Fibroblast of skin of right quadriceps (primary cell): ENCODE measurements at places on chromosomes 12 and 14.

GRCh38 chr12:24902511-24903328, 46.2 kb downstream of the BCAT1 start:
- peak; percentile 56 for DNase-seq

- no peak for DNase-seq
These were observed 18.0 kb upstream of the CMKLR1 start for GRCh38 chr12:108356835-108357806.

- no peak for DNase-seq
These were observed 59.5 kb downstream of the DAAM1 start for GRCh38 chr14:59247801-59248584.

DNA sequence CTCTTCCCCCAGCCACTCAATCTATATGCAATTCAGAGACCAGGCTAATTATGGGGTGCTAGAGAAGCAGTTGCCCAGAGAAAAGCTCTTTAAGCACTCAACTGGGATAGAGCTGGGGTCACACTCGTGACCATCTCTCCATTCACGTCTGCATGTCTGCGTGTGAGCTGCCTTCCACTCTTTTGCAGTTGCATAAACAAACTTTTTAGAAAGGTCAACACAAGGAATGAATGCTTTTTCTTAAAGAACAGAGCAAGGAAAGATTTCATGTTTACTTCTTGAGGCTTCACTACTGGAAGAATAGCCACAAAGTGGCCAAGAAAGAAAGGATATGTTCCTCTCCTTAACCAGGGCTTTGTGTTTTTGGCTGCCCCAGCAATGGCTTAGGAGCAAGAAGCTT, 151.1 kb downstream of the SAMD4A start:
- no peak for DNase-seq

- DNase-seq = peak; percentile 47
These were observed 1.3 kb upstream of the RASSF3 start for GRCh38 chr12:64608901-64609535.

GRCh38 chr14:52923902-52924575, 26.8 kb downstream of the FERMT2 start:
- no peak for DNase-seq

DNA sequence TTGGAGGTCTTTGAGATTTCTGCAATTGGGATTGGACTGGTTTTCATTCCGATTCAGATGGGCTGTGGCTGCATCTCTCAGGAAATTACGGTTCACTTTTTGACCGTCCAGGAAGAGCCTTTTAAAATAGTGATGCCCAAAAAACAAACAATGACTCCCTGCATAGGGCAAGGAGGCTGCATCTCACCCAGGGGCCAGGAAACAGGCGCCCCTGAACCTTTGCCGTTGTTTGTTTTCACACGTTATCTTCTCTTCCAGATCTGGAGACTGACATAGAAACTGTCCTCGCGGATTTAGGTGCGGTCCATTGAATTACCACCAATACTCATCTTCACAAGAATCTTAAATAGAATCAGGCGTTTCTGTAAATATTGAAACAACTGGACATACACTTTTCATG, 66.0 kb downstream of the FLRT2 start:
- no peak for DNase-seq

- DNase-seq = no peak
These were observed 3.0 kb downstream of the RBP5 start for GRCh38 chr12:7125632-7126227.

- no peak for DNase-seq
These were observed 52.5 kb upstream of the PPP2R5C start for GRCh38 chr14:101708853-101709532.
